Smooth muscle cell of the pulmonary artery (primary cell): ENCODE measurements at places on chromosomes 2 and 18. TPM values are rescaled to one million over a fixed set of nuclear protein-coding genes. Genes with fewer than 3 reads are reported as not detected.

Gene RGPD3
- 0.20 and 0.26 TPM in 2 replicates for total RNA-seq

Gene FARP2
- total RNA-seq, result 40.2 and 49.1 TPM in 2 replicates

Gene ATP6V1B1
- 1.1 and 2.2 TPM in 2 replicates for total RNA-seq

Gene CRYGC
- not detected in 2 replicates for total RNA-seq

Gene SYT4
- total RNA-seq, result not detected in 2 replicates

Gene SNRNP27
- 19.4 and 27.4 TPM in 2 replicates for total RNA-seq

Gene FAM237A
- total RNA-seq, result not detected in 2 replicates

Gene PLB1
- total RNA-seq, result 0.46 and 1.3 TPM in 2 replicates

Gene ADCY3
- total RNA-seq, result 112 and 115 TPM in 2 replicates

Gene HSPD1
- 151 and 181 TPM in 2 replicates for total RNA-seq

Gene CAVIN2
- total RNA-seq, result 10.9 and 26.8 TPM in 2 replicates

Gene POTEI
- total RNA-seq, result not detected in 2 replicates

Gene RNF181
- 123 and 125 TPM in 2 replicates for total RNA-seq

Gene IL37
- total RNA-seq, result not detected in 2 replicates

Gene SH3BP4
- 35.6 and 44.9 TPM in 2 replicates for total RNA-seq
